ENCODE measurements at places on chromosomes 2 and 18.
A peak's percentile ranks its signal among the peaks of the same experiment; 100 is the strongest.

GRCh38 chr2:212956665-212957607 is 194.5 kb downstream of the IKZF2 start:
- DNase-seq: no peak

GRCh38 chr2:27527182-27527581 is 30.5 kb downstream of the GCKR start:
- DNase-seq: no peak

- no peak for DNase-seq
Measured at GRCh38 chr18:4060427-4061281, 394.5 kb downstream of the DLGAP1 start.

- DNase-seq: no peak
Measured at GRCh38 chr18:22185771-22186386, 16.5 kb downstream of the GATA6 start.

DNA sequence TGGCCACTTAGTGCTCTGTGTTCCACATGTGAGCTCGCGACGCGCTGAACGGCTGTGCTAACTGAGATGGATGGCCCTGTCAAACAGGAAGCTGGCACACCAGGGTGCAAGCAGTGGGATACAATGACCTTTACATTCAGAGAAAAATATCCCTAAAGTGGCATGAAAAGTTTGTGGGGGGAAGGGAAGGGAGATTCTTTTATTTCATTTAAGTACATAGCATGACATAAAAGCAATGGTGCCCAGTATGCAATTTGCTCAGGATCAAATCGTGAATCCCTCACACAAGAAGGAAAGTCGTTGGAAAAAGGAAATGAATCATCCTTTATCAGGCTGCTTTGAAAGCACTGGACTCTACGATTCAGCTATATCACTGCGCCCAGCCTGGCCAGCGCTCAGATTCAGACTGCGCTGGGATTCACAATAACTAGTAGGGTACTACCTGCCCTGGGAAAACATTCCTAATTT is 26.0 kb downstream of the SATB2 start:
- peak; percentile 33 for DNase-seq

- no peak for DNase-seq
Measured at GRCh38 chr18:74450626-74451025, 6.5 kb downstream of the DIPK1C start.

- no peak for DNase-seq
Measured at GRCh38 chr2:119416299-119416923, 15.2 kb upstream of the TMEM37 start.

DNA sequence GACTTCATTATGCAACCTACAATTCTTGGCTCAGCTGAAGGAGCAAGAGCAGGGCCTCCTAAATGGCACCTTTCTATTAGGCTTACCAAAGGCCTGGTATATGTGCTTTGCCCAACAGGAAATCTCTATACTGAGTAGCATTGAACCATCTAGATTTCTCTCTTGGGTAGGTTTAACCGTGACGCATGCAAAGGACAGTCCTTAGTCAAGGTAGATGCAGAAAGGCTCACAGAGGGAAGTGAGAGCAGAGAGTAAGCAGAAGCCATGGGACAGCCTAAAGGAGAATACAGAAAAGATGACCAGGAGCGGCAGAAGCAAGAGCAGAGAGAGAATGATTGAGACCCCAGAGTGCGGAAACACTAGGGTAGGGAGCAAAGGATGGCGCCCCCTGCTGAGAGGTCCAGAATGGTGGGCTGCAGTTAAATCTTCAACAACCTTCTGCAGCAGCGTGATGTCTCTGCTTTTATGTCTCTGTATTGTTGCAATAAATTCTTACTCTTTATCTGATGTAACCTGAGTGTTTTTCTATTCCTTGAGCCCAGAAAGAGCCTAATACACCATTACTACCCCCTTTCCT is 4.7 kb upstream of the OSBPL1A start:
- no peak for DNase-seq

GRCh38 chr2:67216881-67217280 is 180.3 kb upstream of the ETAA1 start:
- peak; percentile 5 for DNase-seq

GRCh38 chr2:18597618-18598017 is 8.2 kb upstream of the NT5C1B start:
- no peak for DNase-seq

DNA sequence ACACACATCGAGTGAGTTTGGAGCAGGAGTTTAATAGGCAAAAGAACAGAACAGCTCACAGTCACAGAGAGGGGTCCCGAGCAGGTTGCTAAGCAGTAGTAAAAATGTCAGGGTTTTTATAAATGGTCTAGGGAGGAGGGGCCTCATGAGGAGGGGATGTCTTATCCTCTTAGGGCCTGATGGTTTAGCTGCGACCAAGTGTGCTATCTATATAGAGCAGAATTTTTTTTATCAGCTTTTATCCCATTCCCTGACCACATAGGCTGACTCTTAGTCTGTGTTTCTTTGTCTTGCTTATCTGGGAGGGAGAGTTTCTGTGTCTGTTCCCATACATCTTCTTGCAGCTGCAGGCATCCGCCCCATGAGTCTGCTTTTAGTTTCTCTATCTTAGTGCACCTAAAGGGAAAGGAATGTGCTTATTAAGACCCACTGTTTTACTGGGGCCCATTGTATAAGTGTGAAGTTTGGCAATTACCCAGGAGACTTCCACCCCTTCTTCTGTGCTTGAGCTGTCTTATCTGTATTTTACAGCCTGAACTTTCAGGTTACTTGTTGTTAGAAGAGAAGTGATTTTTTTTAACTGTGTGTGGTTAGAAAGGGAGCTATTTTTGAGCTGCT is 30.4 kb upstream of the GMCL1 start:
- DNase-seq: peak; percentile 97

GRCh38 chr2:46505472-46505783 is 26.1 kb downstream of the TMEM247 start:
- no peak for DNase-seq

DNA sequence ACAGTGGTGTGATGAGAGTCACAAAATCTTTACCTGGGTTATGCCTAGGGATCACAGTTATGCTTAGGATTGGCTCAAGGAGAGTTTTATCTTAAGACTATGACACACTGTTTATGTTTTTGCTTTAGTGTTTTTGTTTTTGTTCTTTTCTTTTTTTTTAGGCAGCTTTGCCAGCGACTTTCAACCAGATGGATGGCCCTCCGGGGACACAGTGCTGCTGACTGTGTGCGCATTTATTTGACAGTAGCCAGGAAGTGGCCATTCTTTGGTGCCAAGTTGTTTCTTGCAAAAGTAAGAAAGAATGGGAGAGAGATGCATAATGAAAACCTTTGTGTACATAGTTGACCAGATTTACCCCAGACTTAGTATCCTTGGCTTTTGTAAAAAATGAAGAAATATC is 15.1 kb upstream of the DYNC2LI1 start:
- DNase-seq: no peak

DNA sequence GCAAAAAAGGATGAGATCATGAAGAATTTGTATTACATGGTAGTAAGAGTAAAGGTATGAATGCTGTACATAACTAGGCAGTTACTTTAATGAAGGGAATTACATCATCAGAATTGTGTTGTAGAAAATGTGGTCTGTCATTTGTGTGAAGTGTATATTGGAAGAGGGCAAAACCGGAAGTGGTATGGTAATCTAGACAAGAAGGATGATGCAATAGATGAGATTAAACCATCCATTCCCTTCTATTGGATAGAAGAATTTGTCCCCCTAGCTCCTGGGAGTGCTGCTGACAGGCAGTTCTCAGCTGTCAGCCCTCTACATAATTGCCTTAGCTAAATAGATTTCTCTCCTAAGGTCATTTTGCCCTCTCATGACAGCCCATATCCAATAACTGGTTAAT is 55.9 kb upstream of the BARD1 start:
- DNase-seq: no peak

GRCh38 chr18:59065684-59066083 is 74.0 kb upstream of the SEC11C start:
- no peak for DNase-seq

GRCh38 chr2:54997826-54998225 is 52.4 kb downstream of the RTN4 start:
- no peak for DNase-seq

- DNase-seq: no peak
Measured at GRCh38 chr2:219401606-219402005, 13.9 kb upstream of the DNPEP start.

DNA sequence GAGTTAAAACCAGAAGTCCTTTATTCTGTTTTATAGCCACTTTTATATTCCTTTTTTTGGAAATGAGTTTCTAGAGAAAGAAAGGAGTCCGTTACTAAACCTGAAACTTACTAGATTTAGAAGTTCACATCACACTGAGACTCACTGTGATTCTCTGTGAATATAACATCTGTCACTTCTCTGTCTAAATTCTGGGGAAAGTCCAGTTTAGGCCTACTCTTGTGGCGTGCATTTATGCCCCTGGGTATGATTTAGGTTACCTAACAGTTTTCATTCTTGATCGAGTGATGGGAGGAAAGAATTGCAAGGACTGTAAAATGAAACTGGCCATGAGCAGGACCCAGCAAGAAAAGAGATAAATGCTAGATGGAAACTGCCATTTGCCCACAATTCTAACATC is 449.6 kb downstream of the SPAG16 start:
- DNase-seq: no peak

- no peak for DNase-seq
Measured at GRCh38 chr2:144078106-144078505, 441.8 kb downstream of the ZEB2 start.

GRCh38 chr2:60498816-60499429 is 54.5 kb downstream of the BCL11A start:
- no peak for DNase-seq

GRCh38 chr2:177622521-177622920 is 229.9 kb downstream of the AGPS start:
- DNase-seq: no peak

GRCh38 chr2:166451468-166451867 is 42.6 kb downstream of the SCN7A start:
- DNase-seq: peak; percentile 31

DNA sequence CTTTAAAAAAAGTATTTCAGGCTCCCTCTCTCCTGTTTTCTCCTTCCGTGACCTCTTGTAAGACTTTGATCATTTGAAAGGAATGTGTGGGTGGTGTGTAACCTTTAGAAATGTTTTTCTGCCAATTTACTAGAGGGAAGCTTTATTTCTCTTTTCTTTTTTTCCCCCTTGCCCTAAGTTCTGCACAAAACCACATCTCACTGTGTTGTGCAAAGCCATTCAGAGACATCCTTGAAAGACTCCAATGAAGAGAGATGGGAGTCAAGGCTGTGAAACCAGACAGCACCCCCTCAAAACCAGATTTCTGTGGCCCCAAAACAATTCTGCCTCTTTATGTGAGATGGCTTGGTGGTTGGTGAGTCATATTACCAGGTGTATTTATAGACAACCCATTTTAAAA is 184.6 kb upstream of the ERBB4 start:
- DNase-seq: peak; percentile 56

DNA sequence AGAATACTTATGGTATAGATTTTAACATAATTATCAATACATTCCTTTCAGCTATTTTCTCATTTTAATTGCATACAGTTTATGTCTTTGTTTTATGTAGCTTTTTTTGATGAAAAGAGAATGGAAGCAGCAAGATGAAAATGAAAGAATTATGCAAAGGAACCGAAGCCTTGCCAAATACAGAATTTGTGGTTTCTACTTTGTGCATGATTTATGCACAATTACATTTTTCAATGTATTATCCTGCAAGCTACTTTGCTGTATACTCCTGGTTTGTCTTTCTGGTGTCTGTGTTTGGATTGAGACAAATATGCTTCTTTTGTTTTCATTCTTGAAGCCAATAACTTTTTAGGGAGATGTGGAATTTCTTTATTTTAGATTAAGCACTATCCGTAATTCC is 1642.6 kb upstream of the CELF4 start:
- no peak for DNase-seq

DNA sequence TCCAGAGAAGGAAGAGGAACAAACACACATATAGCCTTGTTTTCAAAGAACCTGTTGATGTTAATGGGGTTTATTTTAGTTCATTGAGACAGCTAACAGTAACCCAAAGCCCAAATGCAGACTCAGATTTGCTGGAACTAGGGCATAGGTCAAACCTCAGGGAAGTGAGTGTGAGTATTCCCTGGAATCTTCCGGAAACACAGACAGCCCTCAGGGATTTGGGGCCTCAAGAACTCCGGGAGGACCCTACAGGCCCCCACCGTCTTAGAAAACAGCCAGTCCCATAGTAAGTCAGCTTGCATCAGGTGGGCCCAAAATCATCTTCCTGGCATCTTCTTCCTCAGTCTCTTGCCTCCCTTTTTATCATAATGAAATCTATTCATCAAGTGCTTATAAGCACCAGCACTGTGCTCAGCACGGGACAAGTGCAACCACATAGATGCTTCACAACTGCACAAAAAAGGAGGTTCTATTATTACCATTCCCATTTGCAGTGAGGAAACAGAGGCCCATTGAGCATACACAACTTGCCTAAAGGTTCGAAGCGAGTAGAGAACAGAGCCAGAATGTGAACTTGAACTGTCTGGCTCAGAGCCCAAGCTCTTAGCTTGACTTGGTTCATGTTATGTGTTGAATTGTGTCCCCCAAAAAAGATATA is 50.2 kb upstream of the BCL11A start:
- DNase-seq: no peak

DNA sequence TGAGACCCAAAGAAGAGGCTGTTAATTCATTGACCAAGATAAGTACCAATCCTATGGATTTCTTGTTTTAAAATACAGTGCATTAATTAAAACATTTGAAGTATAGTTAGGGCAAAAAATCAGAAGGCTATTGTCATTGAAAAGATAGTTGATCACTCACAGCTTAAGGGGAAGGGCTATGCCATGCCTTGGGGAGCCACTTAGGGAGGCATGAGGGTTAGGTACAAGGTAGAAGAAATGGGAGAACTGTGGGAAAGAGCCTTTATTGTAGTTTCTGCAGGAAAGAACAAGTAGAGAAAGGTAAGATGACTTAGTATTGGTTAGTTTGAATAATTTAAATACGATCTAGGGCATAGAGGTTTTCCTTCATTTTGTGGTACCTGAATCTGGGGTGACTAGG is 1285.5 kb upstream of the TMEFF2 start:
- DNase-seq: no peak

- no peak for DNase-seq
Measured at GRCh38 chr18:40676668-40677067, 1278.4 kb upstream of the PIK3C3 start.

- no peak for DNase-seq
Measured at GRCh38 chr2:36415381-36416022, 59.9 kb downstream of the CRIM1 start.

DNA sequence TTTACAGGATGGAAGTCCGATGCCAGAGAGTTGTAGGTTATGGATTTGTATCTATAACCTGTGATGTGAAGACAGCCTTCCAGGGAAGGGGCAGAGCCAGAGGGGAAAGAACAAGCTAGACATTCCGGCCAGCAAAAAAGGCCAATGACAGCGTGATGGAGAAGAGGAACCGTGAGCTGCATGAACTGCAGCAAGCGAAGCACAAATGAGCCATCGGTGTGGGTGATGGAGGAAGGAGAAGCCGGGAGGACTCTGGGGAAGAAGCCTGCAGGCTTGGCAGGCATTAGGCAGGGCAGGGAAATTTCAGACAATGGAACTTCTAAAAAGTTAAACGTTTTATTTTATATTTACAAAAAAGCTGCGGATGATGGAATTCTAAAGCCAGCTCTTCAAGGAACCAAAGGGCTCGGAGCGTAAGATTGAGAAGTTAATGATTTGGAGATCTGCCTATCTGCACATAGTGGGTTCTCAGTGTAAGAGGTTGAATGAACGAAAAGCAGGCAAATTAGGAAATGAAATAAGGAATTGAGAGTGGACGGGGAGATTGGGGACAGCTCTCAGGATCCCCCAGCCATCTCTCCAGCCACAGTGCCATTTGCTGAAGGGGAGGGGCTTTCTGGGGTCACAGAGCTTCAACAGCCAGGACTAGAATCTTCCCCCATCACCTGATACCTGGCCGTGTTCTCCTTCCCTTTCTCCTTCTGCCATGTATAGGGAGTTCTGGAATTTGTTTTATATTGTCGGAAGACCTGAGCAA is 28.4 kb downstream of the NGEF start:
- DNase-seq: no peak
